ENCODE measurements at places on chromosomes 5 and 9.

DNA sequence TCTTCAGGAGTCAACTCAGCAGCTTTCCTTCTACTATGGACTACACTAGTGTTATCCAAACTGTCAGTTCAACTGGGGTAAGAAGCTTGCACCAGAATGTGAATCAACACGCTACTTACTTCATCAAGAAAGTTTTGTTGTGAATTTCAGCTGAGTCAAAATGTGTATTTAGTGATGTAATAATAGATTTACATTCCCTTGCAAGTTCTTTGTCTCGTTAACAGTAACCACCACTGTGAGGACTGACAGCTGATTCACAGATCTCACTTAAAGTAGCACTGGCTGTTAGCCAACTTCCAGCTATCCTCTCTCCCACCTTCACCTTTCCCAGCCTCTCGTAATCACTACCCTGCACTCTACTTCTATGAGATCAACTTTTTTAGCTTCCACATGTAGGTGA lies 445.3 kb downstream of the NTRK2 start:
- DNase-seq = no peak

DNA sequence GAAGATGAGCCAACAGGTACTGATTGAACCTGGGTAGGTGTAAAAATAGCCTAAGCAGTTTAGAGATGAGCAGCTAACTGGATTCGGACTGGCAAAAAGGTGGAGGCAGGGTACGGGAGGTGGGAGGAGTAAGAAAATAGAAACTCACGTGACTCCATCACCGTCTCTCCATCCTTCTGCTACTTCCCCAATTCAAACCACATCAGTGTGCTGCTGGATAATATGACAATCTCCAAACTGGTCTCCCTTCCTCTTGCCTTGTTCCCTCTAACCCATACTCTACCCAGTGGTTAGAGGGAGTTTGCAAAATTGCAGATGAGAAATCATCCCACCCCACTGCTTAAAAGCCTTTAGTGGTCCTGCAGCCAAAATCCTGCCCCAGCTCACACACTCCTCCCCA lies 42.7 kb downstream of the RIGI start:
- DNase-seq = no peak

DNA sequence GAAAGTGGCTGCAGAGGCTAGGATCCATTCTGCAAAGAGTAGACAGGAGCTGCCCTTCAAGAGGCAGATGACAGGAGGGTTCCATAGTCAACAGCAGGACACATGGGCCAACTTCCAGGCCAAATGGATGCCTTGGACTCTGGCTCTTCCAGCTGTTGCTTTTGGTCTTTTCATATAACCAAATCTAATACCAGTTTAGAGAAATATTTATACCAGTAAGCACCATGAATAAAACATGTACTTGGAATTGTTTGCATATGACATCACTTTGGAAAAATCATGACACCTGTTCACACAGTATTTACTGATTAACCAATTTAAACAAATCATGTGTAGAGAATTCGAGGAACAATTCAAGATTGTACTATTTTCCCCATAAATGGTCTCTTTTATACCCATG lies 481.3 kb downstream of the DMRT2 start:
- no peak for DNase-seq

DNA sequence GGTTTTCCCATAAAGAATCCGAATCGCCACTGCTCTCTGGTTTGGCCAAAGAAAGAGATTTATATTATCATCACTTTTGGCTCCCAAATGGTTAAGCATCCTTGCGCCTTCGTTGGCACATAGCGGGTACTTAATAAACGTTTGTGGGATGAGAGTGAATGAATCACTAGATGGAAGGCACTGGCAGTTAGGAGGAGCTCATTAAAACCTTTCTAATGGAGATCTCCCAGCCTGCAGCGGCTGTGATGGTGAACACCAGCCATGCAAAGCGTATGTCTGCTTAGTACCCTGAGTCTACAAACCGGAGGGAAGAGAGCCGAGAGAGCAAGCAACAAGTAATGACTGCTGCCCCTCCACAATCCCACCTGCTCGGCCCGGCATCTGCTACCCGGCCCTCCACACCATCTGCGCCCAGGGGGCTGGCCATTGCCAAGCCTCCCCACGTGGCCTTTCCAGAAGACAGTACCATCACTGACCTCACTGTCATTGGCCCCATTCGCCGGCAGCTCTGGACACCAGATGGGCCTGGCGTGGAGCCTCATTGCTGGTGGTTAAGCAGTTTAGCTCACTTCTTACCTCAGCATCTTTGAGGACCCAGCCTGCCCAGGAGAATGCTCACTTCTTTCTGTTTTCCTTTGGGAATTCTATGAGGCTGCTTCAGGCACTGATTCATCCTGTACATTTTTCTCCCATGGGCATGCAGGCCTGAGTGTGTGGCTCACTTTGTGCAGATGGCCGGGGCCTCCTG lies 39.3 kb upstream of the ANKRD33B start:
- DNase-seq = no peak

DNA sequence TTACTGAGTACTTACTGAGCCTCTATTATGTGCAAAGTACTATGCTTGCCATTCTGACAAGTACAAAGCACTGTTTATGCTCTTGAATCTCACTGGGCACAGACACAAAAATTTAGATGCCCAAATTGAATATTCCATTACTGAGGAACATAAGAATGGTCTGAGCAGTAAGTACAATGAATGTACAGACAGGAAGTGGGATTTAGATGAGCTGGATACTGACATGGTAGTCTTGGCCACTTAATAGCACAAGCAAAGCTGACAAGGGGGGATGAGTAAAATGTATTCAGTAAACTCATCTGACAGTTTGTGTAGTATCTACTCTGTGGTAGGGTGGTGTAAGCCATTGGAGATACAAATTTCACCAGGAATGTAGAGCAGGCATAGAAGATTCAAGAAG lies 132.4 kb downstream of the EFNA5 start:
- no peak for DNase-seq

DNA sequence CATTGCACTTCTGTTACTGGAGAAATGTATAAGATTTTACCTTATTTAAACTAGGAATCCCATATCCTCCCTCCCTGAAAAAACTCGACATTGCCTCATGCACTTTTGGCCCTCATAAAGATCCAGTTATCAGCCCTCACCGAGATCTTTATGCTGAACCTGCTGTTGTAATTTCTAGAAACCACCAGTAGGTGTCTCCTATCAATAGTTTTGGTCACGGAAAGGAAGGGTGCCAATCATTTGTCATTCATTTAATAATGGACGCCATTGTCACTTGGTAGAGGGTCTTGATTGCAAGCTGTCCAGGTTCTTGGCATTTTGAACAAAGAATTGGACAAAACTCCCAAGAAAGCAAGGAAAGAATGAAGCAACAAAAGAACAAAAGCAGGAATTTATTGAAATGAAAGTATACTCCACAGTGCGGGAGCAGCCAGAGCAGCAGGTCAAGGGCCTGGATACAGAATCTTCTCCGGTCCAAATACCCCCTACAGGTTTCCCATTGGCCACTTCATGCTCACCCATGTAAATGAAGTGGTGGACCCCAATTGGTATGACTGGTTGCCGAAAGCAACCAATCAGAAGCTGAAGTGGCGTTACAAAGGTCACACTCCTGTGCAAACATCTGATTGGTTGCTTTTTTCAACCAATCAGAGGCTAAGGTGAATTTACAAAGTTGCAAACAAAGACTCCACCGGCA lies 524.3 kb downstream of the PSAT1 start:
- no peak for DNase-seq

- no peak for DNase-seq
These were observed 170.2 kb upstream of the NR3C1 start for GRCh38 chr5:143573568-143574170.

GRCh38 chr9:91221332-91221731 lies 140.4 kb downstream of the AUH start:
- DNase-seq = no peak

GRCh38 chr5:94908889-94909480 lies 290.5 kb downstream of the SLF1 start:
- DNase-seq = no peak

DNA sequence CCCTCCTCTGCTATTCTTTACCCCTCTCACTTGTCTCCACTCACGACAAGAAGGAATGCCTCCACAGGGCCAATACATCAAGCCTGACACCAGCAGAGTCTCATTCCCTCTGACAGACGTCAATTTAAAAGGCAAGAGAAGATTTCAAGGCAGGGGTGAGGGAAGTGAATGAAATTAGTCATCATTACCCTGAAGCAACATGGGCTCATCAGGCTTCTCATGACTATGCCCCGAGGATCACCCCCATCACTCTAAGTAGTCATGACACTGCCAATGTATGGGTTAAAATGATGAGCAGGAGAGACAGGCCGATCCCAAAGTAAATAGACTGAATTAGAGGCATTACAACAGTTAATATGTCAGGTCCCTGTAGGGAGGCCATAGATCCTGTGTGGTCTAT lies 504.4 kb downstream of the TLE4 start:
- DNase-seq = no peak

GRCh38 chr5:98573834-98574320 lies 199.6 kb upstream of the RGMB start:
- DNase-seq = no peak

GRCh38 chr5:81422671-81423070 lies 28.7 kb upstream of the ACOT12 start:
- no peak for DNase-seq

- no peak for DNase-seq
These were observed 172.7 kb downstream of the TAF11L14 start for GRCh38 chr5:17806818-17807468.

- no peak for DNase-seq
These were observed 26.5 kb downstream of the B4GALT1 start for GRCh38 chr9:33140401-33141360.

GRCh38 chr9:21324047-21324446 lies 11.2 kb downstream of the KLHL9 start:
- no peak for DNase-seq

GRCh38 chr5:178252258-178252657 lies 19.7 kb upstream of the PHYKPL start:
- no peak for DNase-seq

GRCh38 chr5:123517476-123517875 lies 5.5 kb downstream of the CSNK1G3 start:
- DNase-seq = no peak

DNA sequence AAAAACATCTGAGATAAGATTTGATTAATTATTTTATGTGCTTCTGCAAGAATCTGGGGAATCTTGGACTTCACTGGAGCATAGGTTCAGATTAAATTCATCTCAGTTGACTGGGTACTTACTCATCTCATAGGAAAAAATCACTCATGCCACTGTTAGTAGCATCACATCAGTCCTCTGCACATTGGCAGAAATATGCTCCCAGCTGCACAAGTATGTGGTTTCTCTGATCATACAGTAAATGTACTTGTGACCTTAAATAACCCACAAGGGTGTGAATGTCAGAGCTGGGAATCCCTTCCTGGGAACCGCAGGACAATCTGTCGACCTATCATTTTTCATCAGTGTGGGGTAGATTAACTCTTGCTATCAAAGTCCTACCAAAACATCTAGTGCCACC lies 203.7 kb upstream of the SLC24A2 start:
- no peak for DNase-seq
